ENCODE measurements at places on chromosomes 5 and 9.

DNA sequence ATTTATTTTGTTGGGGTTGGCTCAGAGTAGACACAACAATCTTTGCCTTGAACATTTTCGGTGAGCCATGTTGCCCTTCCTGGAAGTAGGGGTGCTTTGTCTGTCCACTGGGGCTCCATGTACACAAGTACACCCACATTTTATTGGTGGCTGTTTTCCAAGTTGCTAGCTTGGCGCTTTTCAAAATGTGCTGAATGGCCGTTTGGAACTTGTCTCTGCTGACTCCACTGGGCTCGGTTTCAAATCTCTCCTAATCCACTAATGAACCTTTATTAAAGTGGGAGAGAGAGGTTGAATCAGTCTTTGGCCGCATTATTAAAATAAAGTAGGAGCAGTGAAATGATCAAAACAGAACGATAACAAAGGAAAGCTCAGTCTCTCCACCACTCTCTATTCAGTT lies 64.6 kb upstream of the TAF11L2 start:
- no peak for DNase-seq

GRCh38 chr9:113386571-113387393 lies 10.0 kb upstream of the HDHD3 start:
- no peak for DNase-seq

DNA sequence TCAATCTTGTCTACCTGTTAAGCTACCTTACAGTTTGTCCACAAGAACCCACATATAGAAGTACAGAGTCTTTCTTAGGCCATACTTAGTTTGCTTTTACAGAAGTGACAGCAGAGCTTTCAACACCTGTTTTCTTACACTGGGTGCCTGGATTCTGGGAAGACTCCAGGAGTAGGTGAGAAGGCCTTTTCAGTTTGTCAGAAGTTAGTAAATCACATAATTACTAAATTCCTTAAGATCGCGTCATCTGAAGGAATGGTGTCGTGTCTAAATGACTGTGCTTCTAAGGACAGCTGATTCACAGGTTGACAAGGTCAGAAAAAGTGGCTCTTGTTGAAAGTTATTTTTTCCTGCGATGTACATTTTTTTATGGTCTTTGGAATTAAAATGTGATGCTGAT lies 97.0 kb upstream of the FAM120A start:
- no peak for DNase-seq

GRCh38 chr5:75668977-75669689 lies 48.1 kb downstream of the POC5 start:
- DNase-seq: peak; percentile 8

- no peak for DNase-seq
Measured at GRCh38 chr5:158714049-158714643, 385.6 kb downstream of the EBF1 start.

DNA sequence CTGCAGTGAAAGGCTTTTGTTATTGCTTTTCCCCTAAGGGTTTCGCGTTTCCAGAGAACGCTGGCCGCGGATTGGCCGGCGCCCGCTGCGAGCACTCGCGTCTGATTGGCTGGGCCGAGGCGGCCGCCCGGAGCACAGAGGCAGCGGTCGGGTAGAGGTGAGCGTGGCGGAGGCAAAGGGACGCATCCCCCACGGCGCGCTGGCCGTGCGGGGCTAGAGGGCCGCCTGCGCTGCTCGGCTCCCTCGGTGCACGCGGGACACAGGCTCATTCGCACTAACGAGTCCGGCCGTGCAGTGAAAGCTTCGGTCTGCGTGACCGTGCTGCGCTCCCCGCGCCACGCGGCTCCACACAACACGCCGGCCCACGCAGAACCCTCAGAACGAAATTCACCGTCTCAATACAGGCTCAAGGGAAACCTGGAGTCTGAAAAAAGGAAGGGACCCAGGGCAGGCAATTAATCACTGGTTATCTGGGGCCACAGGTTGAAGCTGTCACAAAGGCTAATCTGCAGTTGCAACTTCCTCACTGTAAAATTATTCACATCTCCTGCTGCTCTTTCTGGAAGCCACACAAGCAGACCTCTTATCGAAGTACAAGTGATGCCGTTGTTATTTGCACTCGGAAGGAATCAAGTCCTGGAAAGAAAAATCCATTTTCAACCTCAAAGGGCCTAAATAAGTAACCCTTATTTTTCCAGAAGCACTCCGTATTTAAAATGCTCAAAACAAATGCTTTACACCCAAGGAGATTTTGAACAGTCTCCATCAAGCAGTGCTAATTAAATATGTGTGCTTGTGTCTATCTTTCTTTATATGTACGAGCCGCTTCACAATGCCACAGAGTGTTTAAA lies 94.6 kb downstream of the ZNF608 start:
- peak; percentile 78 for DNase-seq

DNA sequence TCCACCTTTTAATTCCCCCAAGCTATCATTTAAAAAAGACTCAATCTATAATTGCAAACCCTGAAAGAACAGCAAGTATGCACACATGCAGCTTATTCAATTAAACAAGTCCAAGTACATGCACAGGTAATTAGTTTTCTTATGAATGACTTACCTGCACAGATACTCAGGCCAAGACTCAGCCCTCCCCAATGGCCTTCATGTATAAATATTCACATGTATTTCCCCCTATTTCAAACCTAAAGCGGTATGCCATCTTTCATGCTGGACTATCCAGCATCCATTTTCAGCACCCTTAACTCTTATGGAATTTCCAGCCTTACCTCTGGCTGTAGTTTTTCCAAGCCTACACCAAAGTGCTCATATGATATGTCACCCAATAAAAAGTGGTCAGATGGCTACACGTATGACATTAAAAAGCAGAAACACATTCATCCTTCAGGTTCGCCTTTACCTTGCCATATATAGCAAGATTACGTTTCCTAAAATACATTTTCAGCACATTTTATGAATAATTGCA lies 205.5 kb downstream of the MEF2C start:
- DNase-seq: no peak

DNA sequence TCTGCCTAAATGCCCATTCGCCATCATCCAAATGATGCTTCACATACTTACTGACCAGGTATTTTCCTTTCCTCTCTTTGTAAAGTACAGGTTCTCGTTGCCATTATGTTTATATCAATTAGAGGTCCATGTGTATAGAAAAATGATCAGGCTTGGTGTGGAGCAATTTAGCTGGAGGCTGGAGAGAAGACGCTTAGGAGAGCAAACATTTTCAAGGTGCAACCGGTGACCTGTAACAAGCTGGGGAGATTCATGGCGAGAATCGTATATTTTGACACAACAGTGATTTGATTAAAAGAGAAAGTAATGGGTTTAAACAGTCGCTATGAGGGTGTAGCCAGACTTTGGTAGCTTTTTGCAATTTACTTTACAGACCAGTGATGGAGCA lies 170.9 kb upstream of the TBCA start:
- DNase-seq: no peak

Measured in OCI-LY7 (cell line).